Activated T-helper 1 cell treated with anti-CD3 and anti-CD28 coated beads, Interleukin-2, amount 50 U/mL, for 16 hours (primary cell): ENCODE measurements at places on chromosomes 1 and 21.

DNA sequence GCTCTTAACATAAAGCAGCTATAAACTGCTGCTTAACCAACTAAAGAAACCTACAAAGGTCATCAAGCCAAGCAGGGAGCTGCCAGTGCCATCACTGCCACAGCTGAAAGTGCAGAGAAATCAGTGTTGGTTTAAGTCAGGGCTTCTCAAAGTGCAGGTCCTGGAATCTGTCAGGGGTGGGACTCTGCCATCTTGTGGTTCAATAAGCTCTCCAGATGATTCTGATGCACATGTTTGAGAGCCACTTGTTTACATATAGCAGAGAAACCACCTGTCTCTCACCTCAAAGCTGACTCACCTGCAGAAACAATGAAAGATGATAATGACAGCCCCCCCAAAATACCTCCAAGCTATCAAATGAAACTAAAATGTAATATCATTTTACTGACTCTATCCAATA, 49.3 kb downstream of the SH3GLB1 start:
- no peak for DNase-seq

DNA sequence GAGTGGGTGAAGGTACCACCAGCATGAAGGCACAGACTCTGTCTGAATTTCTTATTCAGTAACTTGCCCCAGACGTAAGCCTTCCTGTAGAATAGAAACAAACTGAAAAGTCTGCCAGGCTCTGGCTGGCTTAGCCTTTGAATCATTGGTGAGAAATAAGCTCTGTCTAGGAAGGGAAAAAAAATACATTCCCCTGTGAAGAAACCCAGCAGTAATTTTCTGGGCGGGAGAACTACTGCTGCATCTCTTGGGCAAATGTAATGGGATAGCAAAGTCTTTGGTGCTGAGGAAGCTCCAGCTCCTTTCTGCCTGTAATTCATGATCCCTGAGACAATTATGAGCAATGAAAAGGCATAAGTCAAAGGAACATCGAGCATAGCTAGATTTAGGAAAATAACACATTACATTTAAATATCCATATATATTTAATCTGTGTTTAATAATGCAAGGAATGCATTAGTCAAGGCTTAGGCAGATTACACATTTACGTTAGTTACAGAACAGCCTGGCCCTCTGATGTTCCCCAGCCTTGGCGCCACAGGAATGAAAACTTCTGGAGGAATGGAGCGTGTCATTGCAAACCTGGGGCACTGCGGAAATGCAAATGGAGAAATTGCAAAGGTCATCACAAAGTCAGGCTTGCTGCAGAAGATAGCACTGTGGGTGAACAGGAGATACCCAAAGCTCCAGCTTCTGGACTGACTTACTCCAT, 216.3 kb upstream of the CAMK1G start:
- no peak for DNase-seq

GRCh38 chr21:44741921-44742320, 30.5 kb upstream of the TSPEAR start:
- DNase-seq = no peak

DNA sequence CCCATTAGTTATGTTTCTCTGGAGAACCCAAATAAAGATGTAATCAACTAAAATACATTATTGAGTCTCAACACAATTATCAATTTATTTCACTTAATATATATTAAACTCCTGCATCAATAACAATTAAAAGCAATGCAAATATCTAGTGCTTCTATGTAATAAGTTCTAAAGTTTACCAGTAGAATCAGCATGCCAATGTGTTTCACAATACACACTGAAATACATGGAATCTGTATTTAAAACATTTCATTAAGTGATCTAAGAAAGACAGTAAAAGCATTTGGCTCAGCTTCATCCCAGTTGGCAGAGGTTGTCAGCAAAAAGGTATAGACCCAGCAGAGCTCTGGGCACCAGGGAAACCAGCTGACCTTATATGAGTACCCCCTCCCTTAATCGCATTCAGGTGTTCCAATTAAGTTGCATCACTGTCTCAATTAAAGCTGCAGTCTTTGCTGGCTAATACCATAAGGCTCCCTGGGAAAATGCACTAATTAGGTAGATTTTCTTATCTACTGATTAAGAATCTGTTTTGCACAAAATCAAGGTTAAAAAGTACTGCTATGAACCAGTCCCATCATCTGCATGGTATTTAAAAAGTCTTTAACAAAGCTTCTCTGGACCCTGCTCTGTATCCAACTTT, 63.1 kb downstream of the NIBAN1 start:
- DNase-seq = no peak
